Stimulated activated CD8-positive, alpha-beta memory T cell treated with anti-CD3 and anti-CD28 coated beads, Interleukin-15, amount 100 ng/mL, for 4 hours (primary cell): ENCODE measurements at places on chromosomes 7 and 10.

- DNase-seq, result no peak
Measured at GRCh38 chr7:12812111-12812510, 124.7 kb downstream of the ARL4A start.

DNA sequence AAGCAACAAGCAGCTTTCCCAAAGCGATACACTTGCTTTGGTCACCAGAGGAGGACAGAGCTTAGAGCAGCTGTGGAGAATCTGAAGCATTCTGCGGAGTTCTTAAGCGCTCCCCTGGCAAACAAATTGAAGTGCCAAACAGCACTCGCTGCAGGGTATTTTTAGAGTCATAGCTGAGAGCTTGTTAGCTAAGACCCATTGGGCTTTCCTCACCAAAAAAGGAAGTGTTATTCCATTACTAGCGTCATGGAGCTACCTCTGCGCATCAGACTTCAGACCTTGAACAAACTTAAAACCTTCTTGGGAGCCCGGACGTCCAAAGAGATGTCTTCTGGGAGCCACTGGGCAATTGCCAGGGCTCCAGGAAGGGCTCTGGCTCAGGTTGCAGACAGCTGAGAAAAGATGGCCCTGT is 23.2 kb upstream of the BMPR1A start:
- DNase-seq, result no peak

DNA sequence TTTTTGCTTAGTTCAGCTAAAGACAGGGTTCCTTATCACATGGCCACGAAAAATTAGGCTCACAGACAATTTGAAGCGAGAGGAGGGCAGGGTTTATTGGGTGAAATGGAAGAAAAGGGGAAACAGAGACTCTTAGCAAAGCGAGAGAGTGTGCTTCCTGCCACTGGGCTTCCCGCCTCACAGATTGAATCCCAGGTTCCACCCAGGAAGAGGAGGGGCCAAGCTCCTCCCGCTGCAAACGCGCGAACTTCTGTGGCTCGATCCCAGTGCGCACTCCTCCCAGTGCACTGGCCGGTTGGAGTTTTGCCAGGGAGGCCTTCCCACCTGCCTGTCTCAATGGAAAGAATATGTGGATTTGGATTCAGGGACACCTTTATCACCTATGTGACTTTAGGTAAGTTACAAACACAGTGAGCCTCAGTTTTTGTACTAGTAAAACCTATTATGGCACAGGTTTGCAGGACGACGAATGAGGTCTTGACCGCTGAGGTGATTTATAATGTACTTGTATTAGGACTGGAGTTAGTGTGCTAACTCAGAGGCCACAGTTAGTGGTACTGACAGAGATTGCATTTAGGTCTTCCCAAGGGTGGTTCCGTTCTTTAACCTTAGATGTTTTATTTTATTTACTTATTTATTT is 48.5 kb upstream of the SP8 start:
- no peak for DNase-seq

- DNase-seq, result no peak
Measured at GRCh38 chr7:69018200-69018599, 580.1 kb upstream of the AUTS2 start.

DNA sequence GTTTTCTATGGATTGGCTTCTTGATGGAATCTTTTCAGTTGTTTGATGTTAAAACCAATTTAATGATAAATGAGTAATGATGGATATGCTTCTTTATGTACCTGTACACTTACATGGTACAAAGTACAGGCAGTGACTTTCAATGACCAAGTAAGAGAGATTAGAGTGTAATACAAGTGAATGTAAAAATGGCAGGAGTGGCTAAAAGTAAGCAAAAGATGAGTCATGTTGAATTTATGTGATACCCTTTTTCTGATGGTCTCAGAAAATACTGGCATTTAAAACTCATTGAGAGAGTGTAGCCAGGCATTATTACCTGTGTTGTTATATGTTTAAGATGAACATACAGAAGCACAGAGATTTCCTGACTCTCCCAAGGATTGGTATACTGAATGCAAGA is 97.1 kb downstream of the GPR85 start:
- DNase-seq, result no peak

DNA sequence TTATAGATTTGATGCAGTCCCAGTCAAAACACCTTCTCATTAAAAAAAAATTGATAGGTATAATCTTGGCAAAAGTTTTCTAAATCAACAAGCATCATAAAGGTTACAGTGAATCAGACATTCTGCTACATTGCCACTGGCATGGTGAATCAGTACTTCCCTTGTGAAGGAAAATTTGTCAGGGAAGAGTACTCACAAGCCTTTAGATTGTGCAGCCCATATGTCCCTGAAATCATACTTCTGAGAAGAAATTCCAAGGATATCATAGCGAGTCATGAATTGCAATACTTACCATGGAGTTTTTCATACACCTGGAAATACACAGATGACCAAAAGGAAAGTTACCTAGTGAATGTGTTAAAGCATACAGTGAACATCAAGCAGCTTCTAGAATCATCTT is 17.2 kb downstream of the VSTM2A start:
- DNase-seq, result no peak

DNA sequence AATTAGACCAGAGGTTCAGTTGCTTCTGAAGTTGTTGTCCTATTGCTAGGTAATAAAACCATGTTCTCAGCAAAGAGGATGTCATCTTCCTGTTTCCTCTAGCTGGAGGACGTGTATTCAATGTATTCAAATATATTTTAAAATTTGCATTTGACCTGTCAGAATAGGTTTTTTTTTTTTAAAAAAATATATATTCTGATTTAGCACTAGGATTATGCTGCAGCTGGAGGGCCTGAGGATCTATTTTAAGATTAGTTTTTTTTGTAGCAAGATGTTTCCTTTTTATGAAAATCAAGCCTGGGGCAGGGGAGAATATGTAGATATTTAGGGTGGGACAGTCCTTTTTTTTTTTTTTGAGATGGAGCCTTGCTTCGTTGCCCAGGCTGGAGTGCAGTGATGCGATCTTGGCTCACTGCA is 337.0 kb downstream of the FRMD4A start:
- DNase-seq, result no peak

DNA sequence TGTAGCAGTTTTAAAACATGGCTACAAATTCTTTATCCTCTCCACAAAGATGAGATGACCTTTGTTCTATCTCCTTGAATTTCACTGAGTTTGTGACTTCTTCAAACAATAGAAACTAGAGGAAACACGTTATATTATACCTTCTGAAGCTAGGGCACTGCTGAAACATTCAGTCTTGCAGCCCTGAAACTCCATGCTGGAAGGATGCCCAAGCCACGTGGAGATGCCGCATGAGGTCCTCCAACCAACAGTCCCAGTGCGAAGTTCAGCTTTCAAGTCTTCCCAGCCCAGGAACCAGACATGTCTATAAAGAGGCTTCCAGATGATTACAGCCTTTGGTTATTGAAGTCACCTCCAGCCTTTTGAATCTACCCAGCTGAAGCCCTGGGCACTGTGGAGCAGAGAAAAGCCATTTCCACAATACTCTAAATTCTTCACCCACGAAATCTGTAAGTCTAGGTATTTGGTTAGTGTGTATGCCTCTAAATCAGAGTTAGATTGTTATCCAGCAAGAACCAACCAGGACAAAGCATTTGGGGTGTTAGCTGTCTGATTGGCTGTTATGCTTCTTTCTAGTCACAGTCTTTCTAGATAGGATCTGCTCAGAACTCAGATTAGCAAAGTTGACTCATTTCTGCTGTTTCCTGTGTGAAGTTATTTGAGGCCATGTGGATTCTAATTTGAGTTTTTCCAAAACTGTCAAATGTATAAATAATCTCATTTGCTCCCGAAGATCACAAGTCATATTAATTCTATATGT is 186.5 kb upstream of the TMEM72 start:
- no peak for DNase-seq

DNA sequence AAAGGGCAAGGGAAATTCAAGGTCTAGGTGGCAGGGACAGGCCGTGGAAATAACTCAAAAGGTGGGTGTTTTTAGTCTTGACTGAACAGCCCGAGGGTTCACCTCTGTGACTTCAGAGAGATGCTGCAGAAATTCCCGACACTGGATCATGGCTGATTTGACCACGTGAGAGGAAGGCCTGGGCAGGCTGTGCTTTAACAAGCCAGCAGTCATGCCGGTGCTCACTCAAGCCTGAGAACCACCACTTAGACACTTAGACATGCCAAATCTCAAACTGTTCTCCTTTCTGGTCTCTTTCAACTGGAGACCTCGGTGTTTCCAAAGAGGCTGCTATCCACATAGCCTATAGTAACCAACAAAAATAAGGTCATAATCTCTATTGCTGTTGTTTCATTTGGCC is 15.4 kb downstream of the TECTB start:
- DNase-seq, result no peak

DNA sequence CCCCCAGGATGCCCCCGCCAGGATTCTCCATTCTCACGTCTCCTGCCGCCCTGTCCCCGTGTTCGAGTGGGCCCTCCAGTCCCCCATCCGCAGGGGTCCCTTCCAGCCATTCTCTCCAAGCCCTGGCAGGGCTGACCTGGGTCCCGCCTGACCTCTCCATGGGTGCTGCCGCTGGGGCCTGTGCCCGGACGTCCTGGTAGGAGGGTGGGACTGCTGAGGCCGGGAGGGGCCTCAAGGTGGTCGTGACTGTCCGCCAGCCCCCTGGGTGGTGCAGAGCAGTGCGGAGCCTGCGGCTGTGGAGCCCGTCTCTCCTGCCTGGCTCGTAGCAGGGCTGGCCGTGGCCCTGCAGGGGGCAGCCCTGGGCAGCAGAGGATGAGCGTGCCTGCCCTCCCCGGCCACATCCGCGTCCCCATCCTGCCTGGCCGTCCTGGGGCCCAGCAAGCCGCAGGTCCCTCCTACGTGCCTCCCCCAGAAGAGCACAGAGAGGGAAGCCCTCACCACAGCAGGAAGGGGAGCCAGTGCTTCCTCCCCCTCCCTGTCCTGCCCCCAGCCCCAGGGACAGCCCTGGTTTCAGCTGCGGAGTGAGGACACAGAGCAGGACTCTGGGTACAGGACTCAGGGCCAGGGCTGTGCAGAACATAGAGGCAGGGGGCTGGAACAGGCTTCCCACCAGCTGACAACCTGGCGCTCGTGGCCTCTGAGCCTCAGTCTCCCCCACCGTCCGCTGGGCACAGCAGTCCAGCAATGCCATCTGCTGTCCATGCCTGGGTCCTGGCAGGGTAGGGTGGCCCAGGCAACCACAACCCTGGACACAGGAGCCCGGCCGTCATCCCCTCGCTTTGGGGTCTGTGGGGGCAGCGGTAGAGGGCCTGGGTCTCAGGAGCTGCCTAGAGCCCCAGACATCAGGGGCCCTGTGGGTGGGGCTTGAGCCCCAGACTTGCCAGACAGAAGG is 1.5 kb upstream of the GRIFIN start:
- DNase-seq, result peak; percentile 25

- DNase-seq, result no peak
Measured at GRCh38 chr7:82723411-82723810, 279.8 kb upstream of the CACNA2D1 start.

DNA sequence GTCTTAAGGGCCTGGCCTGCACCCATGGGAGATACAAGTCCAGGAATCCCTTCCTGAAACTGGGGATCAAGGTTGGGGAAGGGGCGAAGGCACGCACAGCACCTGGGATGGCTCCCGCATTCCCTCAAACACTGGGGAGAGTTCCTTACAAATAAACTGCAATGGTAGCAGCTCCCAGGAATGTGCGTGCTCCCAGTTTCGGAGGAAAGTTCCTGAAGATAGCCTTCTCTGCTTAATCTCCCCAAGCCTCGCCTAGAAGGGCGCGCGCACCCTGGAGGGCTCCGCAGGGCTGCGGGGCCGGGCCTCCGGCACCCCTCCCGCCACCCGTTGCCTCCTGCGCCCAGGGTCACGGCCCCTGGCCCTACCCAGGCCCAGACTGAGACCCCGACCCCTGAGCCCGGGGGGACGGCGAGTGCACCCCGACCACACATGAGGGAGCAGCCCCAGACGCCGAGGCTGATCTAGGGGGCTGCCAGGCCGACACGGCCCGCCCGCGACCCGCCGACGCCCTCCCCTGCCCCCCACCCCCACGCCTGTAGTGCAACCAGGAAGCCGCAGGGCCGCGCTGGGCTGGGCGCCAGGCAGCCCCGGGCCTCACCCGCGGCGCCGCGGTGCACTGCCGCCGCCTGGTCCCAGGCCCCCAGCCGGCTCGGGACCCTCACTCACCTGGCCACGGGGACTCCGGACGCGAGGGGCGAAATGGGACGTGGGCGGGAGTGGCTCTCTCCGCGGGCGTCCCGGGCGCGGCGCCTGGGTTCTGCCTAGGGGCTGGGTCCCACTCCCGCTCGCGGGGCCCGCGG is 460 bp downstream of the ANXA11 start:
- DNase-seq, result no peak

- no peak for DNase-seq
Measured at GRCh38 chr10:124078714-124079113, 14.7 kb downstream of the CHST15 start.

DNA sequence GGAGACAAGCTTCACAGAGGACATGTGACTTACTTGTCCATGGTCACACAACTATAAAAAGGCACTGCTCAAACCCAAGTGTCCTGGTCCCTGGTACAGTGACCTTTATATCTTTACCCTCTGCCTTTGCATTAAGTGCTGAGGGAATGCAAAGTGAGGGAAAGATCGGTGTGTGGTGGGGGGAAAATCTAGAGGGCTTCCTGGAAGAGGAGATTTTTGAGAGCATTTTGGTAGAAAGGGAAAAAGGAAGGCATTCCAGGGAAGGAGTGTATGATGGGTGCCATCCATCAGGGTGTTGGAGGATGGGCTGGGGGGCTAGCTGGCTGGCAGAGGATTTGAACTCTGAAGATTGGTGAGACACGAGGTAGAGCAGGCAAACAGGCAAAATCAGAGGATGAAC is 9.3 kb downstream of the ZNF503 start:
- DNase-seq, result no peak

- DNase-seq, result no peak
Measured at GRCh38 chr10:89666138-89666537, 21.1 kb upstream of the PANK1 start.

DNA sequence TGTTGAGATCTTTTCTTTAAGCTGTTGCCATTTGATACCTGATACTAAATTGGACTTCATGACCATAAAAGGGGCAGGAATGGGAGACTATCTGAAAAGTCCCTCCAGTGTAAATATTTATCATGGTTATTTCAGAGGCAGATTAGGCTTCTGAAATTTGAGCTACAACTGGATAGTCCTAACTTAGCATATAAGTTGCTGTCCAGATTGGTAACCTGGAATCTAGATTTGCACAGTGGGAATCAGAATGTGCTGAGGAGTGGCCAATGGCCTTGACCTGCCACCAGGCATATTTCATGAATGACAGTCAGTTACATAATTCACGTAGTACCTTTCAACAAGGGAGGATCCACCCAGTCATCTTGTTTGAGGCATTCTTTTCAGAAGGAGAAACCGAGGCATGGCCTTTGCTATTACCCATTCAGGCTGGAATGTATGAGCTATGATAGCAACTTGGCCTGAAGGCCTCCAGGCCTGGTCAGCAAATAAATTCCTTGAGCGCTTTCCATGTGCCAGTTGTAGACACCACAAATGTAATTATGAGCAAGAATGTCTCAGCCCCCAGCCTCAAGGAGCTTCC is 80.0 kb downstream of the EEPD1 start:
- DNase-seq, result no peak

GRCh38 chr7:114155116-114156110 is 236.6 kb upstream of the PPP1R3A start:
- no peak for DNase-seq

DNA sequence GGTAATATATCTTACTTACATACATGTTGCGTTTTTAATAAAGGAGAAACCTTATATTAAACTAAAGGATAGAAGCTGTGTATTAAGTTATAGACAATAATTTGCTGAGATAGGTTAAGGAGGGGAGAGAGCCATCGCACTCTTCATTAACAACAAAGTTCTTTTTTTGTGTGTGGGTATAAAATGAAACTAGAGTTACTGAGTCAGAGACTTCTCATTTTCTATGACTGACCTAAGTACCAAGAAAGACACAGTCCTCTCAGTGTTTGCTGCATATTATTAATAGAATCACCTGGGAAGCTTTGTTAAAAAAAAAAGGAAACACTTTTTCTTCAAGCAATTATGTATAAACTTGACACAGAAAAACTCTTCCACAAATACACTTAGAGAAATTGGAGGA is 31.4 kb downstream of the FEZF1 start:
- no peak for DNase-seq
